ENCODE measurements at places on chromosomes 3 and 15.

DNA sequence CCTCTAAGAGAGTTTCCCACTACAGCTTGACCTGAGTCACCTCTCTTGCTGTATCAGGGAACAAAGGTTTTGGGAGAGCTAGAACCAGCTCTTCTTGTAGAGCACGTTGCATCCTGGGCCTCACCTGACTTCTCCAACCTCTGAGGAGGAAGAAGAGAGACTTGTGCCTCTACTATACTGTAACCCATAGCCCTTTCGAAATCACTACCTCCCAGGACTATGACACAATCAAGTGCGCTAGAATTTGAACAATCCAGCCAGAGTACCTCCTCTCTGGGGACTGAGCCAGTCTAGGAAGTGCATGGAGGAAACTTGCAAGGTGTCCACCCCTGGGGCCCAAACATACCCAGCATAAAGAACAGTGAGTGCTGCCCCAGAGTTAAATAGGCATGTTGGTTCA is 192.8 kb upstream of the BHLHE40 start:
- no peak for DNase-seq

DNA sequence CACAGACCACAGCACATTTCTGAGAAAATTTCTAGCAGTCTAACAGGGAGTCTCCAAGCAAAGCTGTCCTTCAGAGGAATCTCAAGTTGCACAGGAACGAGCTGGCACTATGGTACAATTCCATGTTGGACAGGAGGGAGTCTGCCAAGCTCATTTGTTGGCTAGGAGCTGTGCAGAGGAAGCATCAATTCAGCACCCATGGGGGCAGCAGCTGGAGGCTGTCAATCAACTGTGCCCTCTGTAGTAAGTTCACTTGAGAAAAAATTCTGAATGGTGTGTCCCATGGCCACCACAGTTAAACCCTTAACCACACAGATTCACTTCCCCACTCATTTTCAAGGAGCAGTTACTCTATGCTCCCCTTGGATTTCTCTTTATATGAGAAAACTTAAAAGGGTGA is 298.5 kb upstream of the PPP2R3A start:
- DNase-seq: no peak

DNA sequence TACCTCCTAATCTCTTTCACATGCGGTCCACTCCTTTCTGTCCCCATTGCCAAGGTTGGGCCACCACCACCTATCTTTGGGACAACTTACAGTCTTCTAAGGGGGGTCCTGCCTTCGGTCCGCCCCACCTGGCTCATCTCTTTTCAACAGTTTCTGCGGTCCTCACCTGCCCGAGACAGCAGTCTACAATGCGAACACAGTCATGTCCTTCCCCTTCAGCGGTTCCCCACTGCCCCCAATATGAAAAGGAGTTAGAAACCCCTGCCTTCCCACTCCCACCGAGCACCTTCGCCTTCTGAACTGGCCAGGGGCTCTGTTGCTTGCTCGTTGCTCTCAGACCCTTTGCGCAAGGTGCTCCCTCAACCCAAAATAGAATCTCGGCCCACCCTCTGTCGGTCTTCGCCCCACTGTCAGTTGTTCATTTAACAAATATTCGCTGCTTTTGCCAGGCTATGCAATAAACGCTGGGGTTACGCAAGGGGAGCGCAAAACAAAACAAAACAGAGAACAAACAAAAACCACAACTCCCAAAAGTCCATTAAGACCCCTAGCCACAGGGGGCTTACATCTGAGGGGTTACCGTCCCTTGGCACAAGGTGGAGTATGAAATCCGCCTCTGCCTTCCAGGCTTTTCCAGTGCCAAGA is 611 bp upstream of the FANCI start:
- no peak for DNase-seq

DNA sequence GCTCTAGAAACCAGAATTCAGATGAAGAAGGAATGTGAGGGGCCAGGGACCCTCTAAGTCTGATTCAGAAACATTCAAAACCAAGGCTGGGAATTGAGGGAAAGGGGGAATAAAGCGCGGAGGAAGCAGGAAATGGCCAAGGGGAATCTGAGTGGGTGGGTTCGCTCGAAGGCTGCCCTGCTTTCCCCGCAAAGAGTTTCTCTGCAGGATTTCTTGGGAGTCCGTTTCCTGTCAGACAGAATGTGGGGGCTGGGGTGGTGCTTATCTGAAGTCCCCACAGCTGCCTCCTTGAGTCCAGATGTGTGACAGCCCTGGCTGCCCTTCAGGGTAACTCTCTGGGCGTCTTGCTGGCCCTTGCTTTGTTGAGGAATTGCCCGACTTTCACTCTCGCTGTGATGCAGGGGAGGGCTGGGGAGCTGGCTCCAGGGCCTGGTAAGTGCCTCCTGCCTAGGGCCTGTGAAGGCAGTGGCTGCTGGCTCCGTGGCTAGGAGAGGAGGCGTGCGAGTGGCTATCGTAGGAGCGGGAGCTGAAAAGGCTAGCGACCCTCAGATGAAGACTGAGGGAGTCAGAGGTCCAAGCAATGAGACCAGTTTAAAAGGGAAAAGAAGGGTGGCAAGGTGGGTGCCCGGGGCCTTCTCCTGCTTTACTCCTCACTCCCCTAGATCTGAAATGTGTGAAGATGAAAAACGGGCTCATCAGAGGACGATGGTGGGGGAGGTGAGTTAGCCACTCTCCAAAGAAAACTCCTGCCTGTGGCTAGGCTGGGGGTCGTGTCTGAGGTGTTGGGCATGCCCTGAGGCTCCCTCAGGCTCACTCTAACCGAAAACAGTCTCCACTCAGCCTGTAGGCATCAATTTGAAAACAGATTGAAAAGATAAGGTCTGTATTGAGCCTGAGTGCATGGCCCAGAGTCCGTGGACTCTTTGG is 143.9 kb upstream of the UMPS start:
- DNase-seq: no peak

- no peak for DNase-seq
These were observed 2.8 kb downstream of the C2CD4A start for GRCh38 chr15:62069551-62069950.

- no peak for DNase-seq
These were observed 262.0 kb downstream of the CLSTN2 start for GRCh38 chr3:140196970-140197369.

- DNase-seq: no peak
These were observed 10.6 kb upstream of the ATP2B2 start for GRCh38 chr3:10515884-10516495.

DNA sequence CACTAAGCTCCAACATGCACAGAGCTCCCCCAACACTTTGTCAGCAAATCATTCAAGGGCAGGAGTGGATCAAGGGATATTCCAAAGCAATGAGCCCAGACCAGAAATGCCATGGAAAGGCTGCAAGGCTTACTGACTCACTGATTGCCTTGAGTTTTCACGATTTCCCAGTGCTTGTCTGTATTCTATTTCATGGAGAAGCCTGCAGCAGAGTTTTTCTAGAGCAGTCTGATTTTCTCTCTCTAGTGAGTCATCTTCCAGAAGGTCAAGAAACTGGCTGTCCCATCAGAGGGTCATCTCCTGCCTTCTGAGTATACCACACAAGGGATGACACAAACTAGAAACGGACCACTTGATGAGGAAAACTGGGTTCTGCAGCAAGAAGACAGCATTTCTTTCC is 16.5 kb downstream of the LMCD1 start:
- DNase-seq: no peak
